ENCODE measurements at places on chromosomes 6 and 20.

DNA sequence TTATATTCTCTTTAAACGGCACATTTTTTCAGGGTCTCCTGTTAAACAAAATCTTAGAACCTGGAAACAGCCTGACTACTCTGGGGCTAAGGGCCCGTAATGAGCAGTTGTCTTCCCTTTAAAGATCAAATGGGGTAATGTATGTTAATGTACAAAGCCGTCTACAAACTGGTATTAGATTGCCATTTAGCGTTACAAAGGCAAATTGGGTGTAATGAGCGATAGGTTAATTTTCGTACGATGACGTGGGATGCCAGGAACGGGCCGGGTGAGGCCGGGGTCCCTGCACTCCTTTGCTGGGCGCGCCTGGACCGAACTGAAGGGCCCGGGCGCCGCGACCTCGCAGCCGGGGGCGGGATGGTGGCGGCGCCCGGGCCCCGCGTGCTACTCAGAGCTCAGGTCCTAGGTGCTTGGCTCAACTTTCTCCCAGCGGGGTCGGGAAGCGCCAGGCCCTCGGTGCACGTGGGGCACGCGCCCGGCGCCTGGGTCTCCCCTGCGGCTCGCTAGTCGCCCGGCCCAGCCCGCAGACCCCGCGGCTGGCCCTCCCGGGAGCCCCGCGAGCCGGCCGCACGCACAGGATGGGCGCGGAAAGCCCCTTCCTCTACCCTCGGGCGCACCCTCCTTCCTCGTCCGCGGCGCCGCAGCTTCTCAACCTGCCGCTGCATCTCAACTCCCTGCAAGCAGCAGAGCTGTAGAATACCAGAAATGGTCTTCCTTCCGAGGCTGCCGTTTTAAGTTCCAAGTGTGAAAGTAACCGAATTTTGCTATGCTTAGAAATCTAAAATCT, 5.9 kb downstream of the NKX2-4 start:
- peak; percentile 12 for DNase-seq

DNA sequence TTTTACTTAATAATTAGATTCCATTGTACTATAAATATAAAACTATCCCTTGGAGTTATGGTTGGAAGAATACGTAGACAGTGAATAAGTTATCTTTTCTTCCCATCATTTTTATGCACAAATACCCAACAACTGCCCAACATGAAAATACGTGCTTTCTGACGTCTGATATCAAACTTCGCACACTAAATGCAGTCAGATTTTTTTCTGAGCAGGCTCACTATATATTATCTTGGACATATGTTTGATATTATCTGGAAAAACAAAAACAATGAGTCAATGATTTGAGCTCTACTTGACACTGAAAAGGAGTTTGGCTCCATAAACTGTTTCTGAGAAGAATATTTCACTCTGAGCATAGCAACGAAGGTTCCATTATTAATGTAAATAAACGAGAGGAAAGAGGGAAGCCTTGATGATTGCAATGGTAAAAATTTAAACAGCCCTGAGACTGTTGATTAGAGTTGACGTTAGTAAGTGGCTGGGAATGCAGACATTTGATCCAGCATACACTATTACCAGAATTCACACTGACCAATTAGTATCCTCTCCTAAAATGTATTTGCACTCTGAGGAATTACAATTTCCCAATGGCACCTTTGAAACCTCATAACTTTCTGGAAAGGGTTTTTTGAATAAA, 1090.0 kb downstream of the EPHA7 start:
- no peak for DNase-seq

DNA sequence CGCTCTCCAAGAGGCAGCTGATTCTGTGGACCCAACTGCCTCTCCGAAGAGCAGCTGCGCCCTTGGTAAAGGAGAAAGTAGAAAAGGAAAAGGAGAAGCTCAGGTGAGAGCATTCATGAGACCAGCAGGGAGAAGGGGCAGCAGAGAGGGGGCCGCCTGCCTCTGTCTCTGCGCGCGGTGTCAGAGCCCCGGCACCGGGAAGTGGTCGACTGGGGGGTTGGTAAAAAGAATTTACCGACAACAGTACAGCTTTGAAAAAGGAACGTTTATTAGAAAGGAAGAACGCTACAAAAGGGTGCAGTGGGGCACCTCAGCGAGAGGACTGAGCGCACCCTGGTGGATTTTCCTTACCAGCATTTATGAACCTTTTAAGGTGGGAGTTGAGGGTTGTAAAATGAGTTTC, 61.9 kb downstream of the GPR6 start:
- peak; percentile 46 for DNase-seq

- no peak for DNase-seq
Observed at GRCh38 chr6:169847901-169848311, 96.5 kb downstream of the ERMARD start.

GRCh38 chr20:3981132-3981452, 34.3 kb downstream of the RNF24 start:
- no peak for DNase-seq

GRCh38 chr6:129162605-129163004, 279.7 kb downstream of the LAMA2 start:
- DNase-seq = no peak

DNA sequence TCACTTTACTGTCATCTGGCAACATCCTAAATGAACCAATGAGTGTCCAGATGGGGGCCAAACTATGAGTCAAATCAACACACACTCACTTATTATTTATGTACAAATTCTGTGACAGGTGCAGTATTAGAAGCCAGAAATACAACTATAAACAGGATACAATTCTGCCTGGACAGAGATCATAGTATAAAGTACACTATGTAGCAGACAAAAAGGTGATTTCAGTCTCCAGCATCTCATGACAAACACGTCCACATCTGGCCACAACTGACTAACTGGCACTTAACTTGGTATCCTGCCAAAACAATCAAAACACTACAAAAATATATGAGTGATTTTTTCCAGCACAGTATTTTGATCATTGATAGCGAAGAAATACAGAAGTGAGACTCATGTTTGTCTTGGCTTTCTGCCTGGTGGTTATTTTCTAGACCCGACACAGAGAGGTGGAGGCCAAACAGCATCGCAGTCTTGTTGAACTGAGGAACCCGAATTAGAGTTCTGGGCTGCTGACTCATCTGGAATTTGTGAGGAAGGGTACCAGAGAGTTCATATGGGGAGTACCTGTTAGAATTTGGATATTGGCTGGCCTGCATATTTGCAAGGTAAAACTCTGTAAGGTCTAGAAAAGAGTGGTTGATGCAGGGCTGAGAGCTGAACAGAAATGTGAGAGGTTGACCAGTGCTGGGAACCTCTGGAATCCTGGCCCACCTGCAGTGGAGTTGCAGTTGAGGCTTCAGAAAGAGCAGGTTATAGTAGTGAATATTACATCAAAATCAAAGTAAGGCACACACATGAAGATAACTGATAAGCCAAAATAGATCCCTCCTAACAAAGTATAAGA, 475.2 kb downstream of the PTPRT start:
- DNase-seq = no peak

DNA sequence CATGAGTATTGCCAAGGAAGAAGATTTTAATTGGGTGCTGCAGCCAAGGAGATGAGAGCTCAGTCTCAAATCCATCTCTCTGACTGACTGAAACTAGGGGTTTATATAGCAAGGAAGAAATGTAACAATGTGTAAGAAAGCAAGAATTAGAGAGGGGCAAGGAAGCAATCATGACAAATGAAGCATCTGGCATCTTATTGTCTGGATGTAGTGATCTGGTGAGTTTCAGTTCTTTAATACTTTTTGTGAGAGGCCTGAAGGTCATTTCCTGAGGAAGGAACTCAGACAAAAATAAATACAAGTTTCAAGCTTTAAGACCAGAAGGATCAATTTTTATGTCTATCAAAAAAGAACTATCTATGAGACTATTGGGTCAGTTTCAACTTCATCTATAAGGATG, 64.2 kb downstream of the HTR1E start:
- no peak for DNase-seq

DNA sequence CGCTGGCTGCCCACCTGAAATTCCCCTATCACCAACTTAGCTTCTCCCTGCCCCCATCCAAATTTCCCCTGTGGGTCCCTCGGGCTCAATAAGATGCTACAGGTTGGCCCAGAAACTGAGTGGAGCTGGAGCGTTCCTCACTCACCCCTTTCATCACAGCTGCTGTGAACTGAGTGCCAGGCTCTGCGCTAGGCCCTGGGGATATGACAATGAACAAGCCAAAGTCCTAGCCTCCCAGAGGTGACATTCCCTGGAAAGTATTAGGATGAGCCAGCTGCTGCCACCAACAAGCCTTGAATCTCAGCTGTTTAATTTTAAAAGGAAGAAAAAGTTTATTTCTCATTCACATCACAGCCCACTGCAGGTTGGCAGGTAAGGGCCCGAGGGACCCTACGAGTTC, 86.6 kb upstream of the EYA2 start:
- DNase-seq = no peak

- DNase-seq = no peak
Observed at GRCh38 chr20:44609006-44609515, 26.7 kb downstream of the PKIG start.

DNA sequence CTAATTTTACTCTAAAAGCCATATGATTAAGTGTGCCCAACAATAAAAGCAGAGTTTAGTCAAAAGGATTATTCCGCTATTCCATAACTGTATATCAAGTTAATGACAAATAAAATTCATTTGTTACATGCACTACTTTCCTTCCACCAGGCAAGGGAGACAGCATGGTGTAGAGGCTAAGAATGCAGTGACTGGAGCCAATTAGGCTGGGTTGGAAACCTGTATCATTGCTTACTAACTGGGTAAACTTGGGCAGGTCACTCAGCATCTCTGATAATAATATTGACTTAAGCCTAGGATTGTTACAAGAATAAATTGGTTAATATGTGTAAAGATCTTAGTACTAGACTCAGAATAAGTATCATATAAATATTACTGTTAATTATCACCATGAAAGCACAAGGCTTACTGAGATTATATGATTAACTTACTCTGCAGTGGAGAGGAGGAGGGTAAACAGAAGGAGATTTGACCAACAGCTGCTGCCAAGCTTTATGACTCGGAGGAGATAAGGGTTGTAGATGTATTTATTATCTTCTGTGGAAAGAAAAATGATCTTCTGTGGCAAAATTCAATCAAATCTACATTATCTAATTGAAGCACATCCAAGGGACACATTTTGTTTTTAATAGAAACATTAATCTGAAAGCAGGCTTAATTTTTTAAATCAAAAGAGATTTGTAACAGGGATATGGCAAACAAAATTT, 1459.9 kb downstream of the GRIK2 start:
- DNase-seq = no peak

- DNase-seq = no peak
Observed at GRCh38 chr6:113830140-113830539, 27.0 kb upstream of the MARCKS start.

DNA sequence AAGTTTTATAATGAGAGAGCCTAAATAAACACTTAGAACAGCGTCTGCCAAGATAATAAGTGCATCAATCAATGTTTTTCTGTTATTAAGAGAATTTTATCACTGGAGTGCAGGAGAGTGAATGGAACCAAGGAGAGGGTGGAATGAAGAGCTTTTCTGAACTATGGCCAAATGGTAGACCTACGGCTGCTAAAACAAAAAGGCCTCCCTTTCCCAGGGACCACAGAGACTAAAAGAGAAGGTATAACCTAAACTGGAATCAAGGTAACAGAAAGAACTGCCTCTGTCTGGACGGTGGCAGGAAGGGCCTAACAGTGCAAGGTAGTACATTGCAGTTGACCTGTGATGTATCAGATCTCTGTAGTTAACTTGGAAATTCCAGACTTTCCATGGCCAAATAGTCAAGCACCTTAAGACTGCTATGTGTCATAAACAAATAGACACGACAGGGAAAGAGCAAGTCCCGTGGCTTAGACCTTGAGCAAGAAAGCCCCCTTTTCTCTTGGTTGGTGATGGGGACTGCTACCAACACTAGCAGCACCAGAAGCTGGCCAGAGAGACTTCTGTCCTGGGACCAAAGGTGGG, 5.5 kb downstream of the CNKSR3 start:
- no peak for DNase-seq

- no peak for DNase-seq
Observed at GRCh38 chr6:11258260-11259237, 26.1 kb upstream of the NEDD9 start.

- no peak for DNase-seq
Observed at GRCh38 chr6:5531853-5532375, 270.6 kb downstream of the FARS2 start.

- no peak for DNase-seq
Observed at GRCh38 chr6:108831104-108831503, 17.1 kb upstream of the ARMC2 start.

GRCh38 chr6:137666202-137666774, 172.1 kb upstream of the OLIG3 start:
- DNase-seq = no peak

DNA sequence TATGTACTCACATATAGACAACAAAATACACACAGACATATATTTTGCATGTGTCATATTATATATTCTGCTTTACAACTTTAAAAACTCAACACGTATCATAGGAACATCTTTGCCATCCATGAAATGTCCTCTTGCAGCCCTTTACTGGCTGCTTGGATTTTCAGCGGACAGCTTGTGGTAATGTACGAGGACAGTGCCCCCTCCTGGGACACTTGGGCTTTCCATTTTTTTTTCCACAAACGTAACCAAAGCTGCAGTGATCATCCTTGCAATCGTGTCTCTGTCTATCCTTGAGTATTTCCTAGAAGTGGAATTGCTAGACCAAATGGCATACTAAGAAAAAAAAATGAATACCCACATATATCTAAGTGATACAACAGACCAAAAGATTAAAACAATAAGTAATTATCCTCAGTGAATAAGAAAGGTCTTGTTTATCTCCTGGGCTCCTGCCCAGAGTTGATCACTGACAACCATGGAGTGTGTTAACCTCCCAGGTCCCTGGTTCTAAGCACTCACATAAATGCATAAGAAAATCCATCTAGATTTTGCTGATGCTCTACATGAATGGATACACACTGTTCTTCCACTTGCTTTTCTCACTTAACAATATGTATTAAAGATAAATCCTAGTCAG, 18.1 kb downstream of the BPI start:
- DNase-seq = no peak

DNA sequence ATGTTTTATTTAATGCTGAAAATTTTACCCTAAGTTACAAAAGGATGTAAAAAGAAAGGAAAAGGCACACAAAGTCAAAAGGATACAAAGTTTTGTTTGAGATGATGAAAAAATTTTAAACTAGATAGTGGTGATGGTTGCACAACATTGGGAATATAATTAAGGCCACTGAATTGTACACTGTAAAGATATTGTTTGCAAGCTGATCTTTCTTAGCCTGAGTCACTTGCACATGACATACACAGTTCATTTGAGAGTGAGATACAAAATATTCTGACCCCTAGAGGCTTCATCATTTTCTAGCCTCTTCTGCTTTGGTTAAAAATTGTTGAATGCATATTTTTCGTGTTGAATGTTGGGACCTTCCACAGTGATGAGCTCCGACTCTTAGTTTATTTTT, 462.6 kb downstream of the HDGFL1 start:
- DNase-seq = no peak

GRCh38 chr6:167127785-167128531, 5.1 kb downstream of the CCR6 start:
- no peak for DNase-seq
